Hepatic stellate cell (primary cell): ENCODE measurements at places on chromosomes 1 and 21.
A peak's percentile ranks its signal among the peaks of the same experiment; 100 is the strongest.

DNA sequence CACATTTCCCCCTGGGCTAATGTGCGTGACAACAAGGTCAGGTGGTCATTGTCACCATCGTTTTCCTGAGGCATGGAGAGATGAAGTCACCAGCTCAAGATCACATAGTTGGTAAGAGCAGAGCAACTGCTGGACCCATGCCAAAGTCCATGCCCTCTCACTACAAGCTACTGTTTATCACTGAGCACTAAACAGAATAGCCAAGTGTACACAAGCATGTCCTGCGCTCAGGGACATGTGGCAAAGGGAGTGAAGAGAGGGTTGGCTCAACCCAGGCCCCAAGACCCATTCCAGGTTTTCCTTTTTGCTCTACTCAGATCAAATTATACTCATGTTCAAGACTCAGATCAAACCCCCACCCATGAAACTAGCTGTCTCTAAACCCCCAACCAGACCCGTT lies 20.8 kb downstream of the LRRC52 start:
- DNase-seq: no peak

- no peak for DNase-seq
Observed at GRCh38 chr1:198291924-198292323, 135.1 kb downstream of the NEK7 start.

DNA sequence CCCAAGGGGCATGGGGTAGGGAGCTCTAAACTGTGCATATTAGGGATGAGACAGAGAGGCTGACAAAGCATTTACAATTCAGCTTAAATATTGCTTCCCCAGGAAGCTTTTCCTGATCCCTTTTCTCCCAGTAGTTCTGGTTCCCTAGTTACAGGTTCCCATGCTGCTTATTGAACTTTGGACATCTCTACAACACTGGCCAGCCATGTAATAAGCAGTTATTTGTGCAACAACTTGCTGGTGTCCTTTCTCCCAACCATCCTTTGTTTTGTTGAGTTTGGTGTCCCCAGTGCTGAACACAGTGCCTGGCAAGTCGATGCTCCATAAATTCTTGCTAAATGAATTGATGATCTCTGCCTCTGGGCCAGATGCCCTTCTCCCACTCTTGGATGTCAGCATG lies 80.6 kb downstream of the PLXNA2 start:
- no peak for DNase-seq

DNA sequence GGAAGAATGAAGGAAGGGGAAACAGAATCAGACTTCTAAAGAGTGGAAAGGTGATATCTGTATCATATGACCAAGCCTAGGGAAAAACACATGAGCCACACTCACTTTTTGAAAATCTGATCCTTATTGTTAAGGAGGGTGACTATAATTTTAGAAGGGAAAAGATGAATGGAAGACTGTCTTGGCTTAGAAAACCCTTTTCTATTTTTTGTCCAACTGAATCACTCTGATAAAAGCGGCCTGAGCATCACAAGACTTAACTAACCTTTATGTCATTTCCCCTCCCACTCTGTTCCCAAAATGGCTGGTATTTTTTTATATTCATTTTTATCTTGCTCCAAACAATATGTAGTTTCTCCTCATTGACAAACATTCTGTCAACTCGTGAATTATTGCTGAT lies 169.8 kb downstream of the C1orf21 start:
- no peak for DNase-seq

DNA sequence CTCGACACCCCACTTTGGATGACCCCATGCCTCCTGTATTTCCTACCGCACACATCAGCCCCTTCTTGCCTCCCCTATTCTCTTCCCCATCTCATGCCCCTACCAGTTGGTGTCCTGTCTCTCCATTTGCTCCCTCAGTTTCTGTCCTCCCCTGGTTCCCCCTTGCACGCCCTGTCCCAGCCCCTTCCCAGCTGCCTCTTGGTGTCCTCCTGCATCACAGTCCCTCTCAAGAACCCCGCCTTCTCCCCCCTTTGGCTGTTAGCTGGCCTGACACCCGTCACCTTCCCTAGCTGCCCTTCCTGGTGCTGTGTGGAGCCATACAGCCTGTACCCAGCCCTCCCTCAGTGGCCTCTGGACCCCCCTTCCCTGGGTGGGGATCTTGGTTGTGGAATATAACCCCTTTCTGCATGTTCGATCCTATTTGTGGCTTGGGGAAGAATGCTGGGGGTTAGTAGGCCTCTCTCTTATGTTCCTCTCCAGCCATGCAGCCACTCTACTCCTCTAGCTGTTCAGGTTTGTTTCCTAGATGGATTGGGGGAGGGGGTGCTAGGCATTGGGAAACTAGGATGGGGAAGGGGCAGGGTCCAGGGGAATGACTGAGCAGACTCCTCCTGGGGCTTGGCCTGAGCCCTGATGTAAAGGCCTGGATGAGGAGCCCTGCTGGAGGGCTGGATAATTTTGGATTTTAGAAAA lies 41.4 kb upstream of the NFASC start:
- no peak for DNase-seq

DNA sequence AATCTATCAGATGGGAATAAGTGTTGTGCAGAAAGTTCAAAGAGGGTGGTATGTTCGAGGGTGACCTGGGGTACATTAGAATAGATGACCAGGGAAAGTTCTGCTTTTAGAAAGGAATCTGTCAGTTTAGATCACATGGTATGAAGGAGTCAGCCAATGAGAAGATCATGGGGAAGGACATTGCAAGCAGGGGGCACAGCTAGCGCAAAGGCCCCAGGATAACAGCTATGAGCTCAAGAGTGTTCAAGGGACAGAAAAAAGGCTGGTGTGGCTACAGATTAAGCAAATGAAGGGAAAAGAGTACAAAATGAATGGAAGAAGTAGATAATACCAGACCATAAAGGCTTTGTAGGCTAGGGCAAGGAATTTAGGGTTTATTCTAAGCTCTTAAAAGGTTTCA lies 8.6 kb downstream of the LEPR start:
- DNase-seq: no peak

DNA sequence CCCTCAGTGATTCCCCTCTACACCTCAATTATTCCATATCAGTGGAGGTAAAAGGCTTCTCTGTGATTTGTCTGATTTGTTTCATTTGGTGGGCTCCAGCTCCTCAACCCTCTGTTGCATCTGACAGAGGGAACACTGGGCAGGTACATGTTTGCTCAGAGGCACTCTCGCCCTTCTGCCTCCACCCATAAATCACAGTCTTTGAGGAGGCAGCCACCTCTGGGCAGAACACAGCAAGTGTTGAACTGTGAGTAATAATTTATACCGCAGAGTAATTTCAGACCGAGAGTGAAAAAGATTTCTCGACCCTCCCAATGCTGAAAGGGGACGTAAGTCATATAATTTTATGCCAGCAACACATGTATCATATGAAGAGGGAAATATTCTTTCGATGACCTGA lies 330.1 kb upstream of the PBX1 start:
- no peak for DNase-seq

GRCh38 chr1:35873243-35873750 lies 9.7 kb upstream of the AGO1 start:
- DNase-seq: no peak

DNA sequence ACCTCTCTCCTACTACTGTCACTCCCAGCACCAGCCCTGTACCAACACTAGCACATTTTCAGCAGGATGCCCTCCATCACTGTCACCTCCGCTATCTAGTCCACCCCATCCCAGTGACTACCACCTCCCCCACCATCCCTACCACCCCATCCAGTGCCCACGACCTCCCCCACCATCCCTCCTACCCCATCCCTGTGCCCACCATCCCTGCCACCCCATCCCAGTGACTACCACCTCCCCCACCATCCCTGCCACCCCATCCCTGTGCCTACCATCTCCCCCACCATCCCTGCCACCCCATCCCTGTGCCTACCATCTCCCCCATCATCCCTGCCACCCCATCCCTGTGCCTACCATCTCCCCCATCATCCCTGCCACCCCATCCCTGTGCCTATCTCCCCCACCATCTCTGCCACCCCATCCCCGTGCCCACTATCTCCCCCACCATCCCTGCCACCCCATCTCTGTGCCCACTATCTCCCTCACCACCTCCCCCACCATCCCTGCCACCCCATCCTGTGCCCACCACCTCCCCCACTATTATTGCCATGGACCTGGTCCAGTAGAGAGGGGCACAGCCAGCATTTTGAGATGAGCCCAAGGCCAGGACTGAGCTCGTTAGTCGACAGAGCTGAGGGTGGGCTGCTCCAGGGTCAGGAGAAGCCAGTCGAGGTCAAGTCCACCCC lies 45.7 kb downstream of the DISP3 start:
- no peak for DNase-seq

GRCh38 chr1:25066256-25066655 lies 136.2 kb upstream of the RUNX3 start:
- DNase-seq: no peak

DNA sequence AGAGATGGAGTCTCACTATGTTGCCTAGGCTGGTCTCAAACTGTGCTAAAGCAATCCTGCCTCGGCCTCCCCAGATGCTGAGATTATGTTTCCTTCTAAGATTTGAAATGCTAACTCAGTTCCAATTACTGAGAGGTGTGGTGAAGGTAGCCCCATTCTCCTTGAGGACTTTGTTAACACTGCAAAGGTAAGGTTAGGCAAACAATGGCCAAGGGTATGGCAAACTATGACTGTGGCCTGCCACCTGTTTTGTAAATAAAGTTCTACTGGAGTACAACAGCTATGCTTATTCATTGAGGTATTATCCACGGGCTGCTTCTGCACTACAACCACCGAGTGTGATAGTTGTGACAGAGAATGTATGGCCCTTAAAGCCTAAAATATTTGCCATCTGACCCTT lies 9.6 kb upstream of the RIT1 start:
- no peak for DNase-seq

GRCh38 chr1:22074803-22075202 lies 22.3 kb downstream of the CDC42 start:
- no peak for DNase-seq

DNA sequence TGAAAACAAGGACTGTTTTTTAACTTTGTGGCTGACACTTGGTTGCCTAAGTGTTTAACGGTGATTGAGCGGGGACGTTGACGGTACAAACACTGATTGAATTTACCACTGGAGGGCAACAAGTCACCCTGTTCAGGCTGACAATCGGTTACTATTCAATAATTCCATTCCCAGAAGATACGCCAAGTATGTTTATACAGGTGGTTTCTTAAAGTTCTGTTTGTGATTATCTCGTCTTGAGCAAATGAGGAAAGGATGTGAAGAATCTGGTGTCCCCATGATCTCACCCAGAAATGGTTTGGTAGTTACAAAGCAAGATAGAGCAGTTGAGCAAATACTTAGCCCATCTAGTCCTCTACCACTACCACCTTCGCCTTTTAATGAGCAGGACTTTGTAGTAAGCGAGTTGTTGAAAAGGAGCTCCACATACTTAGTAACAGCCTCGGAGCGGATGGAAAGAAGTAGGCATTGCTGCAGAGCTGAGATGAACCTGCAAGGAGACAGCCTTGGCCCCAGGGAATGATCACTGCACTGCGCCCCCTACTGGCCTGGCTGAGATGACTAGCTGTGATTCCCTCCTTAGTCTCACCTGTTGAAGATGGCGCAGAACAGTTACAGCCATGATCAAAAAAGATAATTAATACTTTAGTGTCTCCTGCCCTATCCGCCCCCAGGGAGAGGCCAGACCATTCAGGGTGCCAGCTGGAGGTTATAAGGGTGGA lies 36.3 kb downstream of the IFNAR1 start:
- DNase-seq: peak; percentile 69

GRCh38 chr1:225509770-225510169 lies 81.9 kb upstream of the LBR start:
- no peak for DNase-seq

GRCh38 chr1:229363723-229364122 lies 20.9 kb upstream of the CCSAP start:
- DNase-seq: no peak

DNA sequence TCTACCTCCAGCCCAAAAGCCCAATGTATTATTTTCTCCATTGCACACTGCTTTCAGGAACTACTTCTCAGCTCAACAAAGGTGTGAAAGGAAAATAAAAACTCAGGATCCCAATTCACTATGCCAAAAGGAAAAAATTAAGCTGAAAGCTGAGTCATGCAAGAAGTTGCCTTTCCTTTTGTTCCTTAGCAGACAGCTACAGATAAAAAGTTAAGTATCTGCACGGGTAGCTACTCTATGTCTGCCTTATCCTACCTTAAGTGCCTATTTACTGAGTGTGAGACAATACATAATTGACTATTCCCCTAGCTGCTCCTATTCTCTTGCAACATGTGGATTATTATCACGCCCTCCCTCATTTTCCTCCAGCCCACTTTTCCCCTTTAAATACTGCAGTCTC lies 84.1 kb downstream of the ADCY10 start:
- no peak for DNase-seq

DNA sequence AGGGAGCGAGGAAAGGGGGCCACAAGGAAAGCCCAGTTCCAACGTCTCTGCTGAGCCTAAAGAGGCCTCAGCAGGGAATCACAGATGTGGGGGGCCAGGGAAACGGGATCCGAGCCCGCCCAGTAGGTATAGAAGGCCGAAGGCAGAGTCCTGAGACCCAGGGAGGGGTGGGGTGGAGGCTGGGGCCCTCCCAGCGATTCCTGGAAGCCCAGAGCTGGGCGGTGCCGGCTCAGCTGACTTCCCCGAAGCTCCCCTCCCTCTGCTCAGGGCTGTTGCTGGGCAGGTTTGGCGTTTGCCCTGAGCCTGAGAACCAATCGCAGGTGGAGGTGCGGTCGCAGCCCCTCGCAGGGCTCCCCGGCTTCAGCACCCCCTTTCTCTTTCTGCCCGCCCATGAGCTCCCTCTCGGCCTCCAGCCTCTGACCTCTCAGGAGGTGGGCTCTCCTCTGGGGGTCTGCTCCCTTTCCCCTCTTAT lies 12.8 kb downstream of the ADAMTSL4 start:
- DNase-seq: peak; percentile 86

GRCh38 chr21:41316200-41317062 lies at the start of gene FAM3B:
FAM3B (plus strand) TSS chr21:41316801; CDS start chr21:41316880, 79 bp downstream.
- DNase-seq: no peak

DNA sequence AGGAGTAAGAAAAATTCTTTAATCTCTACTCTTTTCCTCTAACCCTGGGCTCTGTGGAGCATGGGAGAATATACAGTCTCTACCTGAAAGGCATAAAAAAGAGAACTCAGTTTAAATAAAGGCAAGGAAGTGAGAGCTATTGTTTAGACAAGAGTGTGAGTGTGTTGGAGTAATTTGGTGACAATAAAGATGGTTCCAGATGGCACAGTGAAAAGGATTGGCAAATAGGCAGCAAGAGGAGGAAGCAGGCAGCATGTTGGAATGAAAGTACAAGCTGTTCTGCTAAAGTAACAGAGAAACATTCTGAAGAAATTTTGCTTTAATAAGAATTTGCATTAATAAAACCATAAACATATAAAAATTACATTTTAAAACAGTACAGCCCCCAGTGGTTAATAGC lies 163.4 kb downstream of the DNM3 start:
- DNase-seq: no peak

DNA sequence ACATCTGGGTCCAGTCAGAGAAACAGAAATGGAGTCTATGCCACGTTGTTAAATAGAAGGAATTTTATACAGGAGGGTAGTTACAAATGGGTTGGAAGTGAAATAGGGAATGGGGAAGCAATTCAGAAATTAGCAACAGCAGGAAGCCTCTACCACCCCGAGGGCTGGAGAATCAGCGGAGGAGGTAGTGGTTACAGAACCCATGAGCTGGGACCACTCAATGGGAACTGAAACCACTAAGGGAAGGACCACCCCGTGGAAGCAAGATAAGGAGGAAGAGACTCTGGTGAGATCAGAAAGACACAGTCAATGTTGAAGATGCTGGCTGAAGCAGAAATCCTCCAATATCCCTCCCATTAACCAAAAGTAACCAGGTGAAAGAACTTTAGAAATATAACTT lies 15.5 kb upstream of the MAST2 start:
- no peak for DNase-seq
